ENCODE measurements at places on chromosomes 2 and 18.

GRCh38 chr2:113081488-113082210, 13.9 kb downstream of the IL1F10 start:
- H3K27ac ChIP-seq: no peak overlapping the region
- no peak overlapping the region for H3K4me3 ChIP-seq
- peaks cover 2% of the 10 kb centered on the region for H3K4me1 ChIP-seq
- no peaks in the 10 kb centered on the region for H3K36me3 ChIP-seq
- DNase-seq: no peak

DNA sequence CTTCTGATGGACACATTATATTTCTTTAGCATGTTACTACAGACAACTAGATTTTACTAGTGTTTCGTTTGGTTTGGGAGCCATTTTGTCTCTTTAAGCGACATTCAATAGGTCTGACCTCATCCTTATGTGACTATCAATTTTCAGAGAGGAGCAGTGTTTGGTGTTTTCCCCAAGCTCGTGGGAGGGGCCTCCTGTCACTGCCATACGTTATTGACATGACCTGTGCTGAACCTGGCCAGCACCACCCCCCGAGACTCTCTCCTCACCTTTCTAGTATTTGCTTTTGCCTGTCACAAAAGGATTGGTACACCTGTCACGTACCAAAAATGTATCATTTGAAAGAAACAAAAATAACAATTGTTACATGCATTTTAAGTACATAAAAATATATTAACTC, 69.3 kb downstream of the PSMG2 start:
- H3K27me3 ChIP-seq: no peaks in the 10 kb centered on the region
- no peak for DNase-seq
- H3K4me3 ChIP-seq: no peak overlapping the region
- no peaks in the 10 kb centered on the region for H3K36me3 ChIP-seq
- H3K27ac ChIP-seq: no peak overlapping the region

GRCh38 chr2:12232876-12233275, 483.9 kb upstream of the TRIB2 start:
- no peak overlapping the region for H3K27ac ChIP-seq
- no peak overlapping the region for H3K4me3 ChIP-seq
- no peaks in the 10 kb centered on the region for H3K27me3 ChIP-seq
- no peak for DNase-seq
- H3K36me3 ChIP-seq: no peaks in the 10 kb centered on the region

- DNase-seq: no peak
- H3K27ac ChIP-seq: no peak within 1 kb of the TSS
- no peaks in the 10 kb centered on the region for H3K4me1 ChIP-seq
- no peak within 1 kb of the TSS for H3K4me3 ChIP-seq
Observed at GRCh38 chr2:99255491-99256318, at the start of gene LYG2. TSS of gene LYG2 (minus strand) at chr2:99255666. CDS start at chr2:99254260, 1,406 bp downstream.

DNA sequence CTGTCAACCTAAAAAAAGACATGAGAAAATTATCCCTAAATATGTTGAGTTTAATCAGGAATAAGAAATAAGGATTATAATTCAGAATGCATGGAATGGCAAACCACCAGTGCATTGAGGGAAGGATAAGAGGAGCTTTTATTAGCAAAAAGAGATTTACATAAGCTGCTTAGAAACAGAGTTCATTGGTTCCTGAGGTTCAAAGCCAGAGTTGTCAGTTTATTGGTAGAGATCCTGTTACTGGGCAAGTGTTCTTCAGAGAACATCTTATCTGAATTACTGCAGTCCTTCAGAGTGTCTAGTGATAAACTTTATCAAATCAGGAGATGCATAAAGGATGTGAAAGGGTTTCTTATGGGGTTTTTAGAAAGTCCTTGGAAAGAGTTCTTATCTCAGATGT, 76.0 kb upstream of the MEX3C start:
- H3K27ac ChIP-seq: no peak overlapping the region
- DNase-seq: no peak
- H3K36me3 ChIP-seq: no peaks in the 10 kb centered on the region
- H3K4me3 ChIP-seq: no peak overlapping the region

- H3K27ac ChIP-seq: no peak overlapping the region
- no peak overlapping the region for H3K4me3 ChIP-seq
- DNase-seq: no peak
- H3K4me1 ChIP-seq: no peaks in the 10 kb centered on the region
- no peaks in the 10 kb centered on the region for H3K27me3 ChIP-seq
- no peaks in the 10 kb centered on the region for H3K36me3 ChIP-seq
Observed at GRCh38 chr2:214184461-214184860, 226.4 kb upstream of the VWC2L start.

- no peak overlapping the region for H3K4me3 ChIP-seq
- no peak overlapping the region for H3K27ac ChIP-seq
- H3K27me3 ChIP-seq: no peaks in the 10 kb centered on the region
- peak; percentile 21 for DNase-seq
- H3K4me1 ChIP-seq: no peaks in the 10 kb centered on the region
Observed at GRCh38 chr2:206115026-206115578, 29.1 kb upstream of the INO80D start.

- peaks cover 2% of the 10 kb centered on the region for H3K4me1 ChIP-seq
- H3K36me3 ChIP-seq: no peaks in the 10 kb centered on the region
- H3K27me3 ChIP-seq: no peaks in the 10 kb centered on the region
- DNase-seq: no peak
- H3K27ac ChIP-seq: no peak overlapping the region
Observed at GRCh38 chr2:181004647-181005325, 24.4 kb downstream of the UBE2E3 start.

- H3K27me3 ChIP-seq: no peaks in the 10 kb centered on the region
- H3K27ac ChIP-seq: no peak overlapping the region
- H3K4me3 ChIP-seq: no peak overlapping the region
Observed at GRCh38 chr2:108278631-108279030, 10.1 kb upstream of the SULT1C2 start.

DNA sequence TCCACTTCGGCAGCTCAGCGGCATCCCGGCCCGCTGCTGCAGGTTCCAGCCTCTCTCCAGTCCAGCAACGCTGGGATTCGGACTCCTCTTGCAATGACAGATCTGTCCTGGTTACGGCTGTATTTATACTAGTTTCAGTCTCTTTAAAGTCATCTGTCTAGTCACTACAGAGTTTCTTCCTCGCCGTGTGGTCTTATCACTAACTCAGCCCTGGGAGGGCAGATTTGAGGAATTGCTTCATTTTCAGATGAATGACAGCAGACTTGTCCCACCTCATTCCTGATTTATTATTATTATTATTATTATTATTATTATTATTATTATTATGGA, 2.2 kb downstream of the KLHL29 start:
- no peak for DNase-seq
- peak overlapping the region; percentile 55 for H3K4me3 ChIP-seq
- no peaks in the 10 kb centered on the region for H3K36me3 ChIP-seq

GRCh38 chr2:211875488-211875887, 663.1 kb downstream of the ERBB4 start:
- H3K27ac ChIP-seq: no peak overlapping the region
- H3K36me3 ChIP-seq: no peaks in the 10 kb centered on the region
- H3K4me1 ChIP-seq: no peaks in the 10 kb centered on the region
- no peaks in the 10 kb centered on the region for H3K27me3 ChIP-seq
- no peak overlapping the region for H3K4me3 ChIP-seq

GRCh38 chr18:58860747-58861231, 3.9 kb upstream of the ZNF532 start:
- H3K36me3 ChIP-seq: no peaks in the 10 kb centered on the region
- H3K27me3 ChIP-seq: no peaks in the 10 kb centered on the region
- H3K27ac ChIP-seq: no peak overlapping the region
- peaks cover 15% of the 10 kb centered on the region for H3K4me1 ChIP-seq
- H3K4me3 ChIP-seq: no peak overlapping the region

All from small intestine (tissue), 16 donors.